ENCODE measurements at places on chromosomes 2 and 18.

GRCh38 chr2:62485761-62486438 lies 20.1 kb downstream of the TMEM17 start:
- no peak for DNase-seq

GRCh38 chr2:32384529-32384928 lies 27.7 kb downstream of the BIRC6 start:
- DNase-seq: no peak

- DNase-seq: no peak
These were observed 286.7 kb upstream of the CYRIA start for GRCh38 chr2:16952368-16952767.

GRCh38 chr2:205852457-205852856 lies 170.2 kb downstream of the NRP2 start:
- no peak for DNase-seq

GRCh38 chr2:181995289-181995688 lies 9.6 kb downstream of the PPP1R1C start:
- DNase-seq: no peak

GRCh38 chr2:125526093-125526492 lies 1129.9 kb upstream of the GYPC start:
- no peak for DNase-seq

DNA sequence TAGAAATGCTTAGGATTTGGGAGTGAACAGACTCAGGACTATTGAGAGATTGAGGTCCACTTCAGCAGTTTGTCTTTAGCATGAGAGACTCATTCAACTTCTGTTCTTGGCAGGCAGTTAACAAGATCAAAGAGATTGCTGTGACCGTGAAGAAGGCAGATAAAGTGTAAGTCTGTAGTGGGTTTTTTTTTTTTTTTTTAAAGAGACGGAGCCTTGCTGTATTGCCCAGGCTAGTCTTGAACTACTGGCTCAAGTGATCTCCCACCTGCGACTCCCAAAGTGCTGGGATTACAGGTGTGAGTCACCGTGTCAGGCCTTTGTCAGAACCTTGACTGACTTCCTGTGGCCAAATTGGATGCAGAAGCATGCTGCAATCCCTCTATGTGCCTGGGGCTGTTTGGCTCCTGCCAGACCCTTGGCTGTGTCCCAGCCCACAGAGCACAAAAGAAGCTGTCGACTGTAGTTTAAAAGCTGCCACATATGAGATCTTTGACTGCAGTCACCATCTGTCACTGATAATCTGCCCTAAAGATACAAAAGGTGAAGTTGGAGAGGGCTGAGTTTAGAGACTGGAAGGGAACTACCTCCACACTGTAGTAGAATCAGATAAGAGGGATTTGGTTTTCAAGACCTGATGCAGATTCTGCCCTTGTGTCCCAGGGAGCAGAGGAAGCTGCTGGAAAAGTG lies 9.9 kb downstream of the CCT7 start:
- no peak for DNase-seq

GRCh38 chr2:167187978-167188967 lies 300.0 kb downstream of the XIRP2 start:
- no peak for DNase-seq

DNA sequence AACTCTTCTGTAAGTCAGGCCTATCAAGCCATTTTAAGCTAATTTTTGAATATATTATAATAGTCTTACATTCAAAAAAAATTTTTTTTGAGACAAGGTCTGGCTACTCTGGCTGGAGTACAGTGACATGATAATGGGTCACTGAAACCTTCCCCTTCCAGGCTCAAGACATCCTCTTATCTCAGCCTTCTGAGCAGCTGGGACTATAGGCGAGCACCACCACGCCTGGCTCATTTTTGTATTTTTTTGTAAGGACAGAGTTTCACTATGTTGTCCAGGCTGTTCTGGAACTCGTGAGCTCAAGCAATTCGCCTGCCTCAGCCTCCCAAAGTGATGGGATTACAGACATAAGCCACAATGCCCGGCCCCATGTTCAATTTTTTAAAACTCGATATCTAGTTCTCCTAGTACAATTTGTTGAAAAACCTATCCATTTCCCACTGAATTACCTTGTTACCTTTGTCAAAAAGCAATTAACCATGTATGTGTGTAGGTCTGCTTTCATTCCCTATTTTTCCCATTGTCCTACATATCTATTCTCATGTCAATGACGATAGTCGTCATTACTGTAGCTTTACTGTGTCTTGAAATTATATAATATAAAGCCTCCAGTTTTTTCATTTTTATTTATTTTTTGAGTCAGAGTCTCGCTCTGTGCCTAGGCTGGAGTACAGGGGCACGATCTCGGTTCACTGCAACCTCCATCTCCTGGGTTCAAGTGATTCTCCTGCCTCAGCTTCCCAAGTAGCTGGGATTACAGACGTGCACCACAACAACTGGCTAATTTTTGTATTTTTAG lies 44.8 kb downstream of the YES1 start:
- no peak for DNase-seq

DNA sequence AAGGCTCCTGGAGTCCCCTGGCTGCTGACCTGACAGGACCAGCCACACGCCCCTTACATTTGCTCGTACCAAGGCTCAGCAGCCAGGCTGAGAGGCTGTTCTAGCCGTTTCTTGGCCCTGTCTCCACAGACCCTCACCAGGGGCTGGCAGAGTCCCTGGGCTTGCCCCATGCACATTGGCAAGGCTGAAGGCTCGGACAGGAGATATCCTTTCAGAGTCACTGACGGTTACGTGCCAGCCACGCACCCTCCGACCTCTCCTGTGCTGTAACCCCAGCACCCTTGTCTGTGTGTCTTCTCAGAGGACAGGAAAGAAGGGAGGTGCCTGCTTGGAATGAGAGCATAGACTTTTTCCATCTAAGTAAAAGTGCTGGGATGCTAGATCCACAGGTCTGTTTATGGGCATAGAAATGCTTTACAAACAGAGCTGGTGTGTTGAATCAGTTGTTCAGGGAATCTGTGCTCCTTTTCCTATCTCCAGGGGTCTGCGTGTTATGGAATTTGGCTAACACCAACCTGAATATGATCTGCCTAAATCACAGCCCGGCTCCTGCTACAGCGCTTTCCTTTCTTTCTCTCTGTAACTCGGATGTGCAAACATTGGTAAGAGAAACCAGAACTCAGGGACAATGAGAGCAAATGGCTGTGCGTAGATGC lies 41.0 kb downstream of the COPS8 start:
- DNase-seq: no peak

- no peak for DNase-seq
These were observed 54.9 kb upstream of the OTOS start for GRCh38 chr2:240195316-240195861.

GRCh38 chr2:109148991-109149645 lies 20.1 kb downstream of the SH3RF3 start:
- no peak for DNase-seq

GRCh38 chr2:16507655-16508489 lies 157.8 kb downstream of the CYRIA start:
- no peak for DNase-seq

DNA sequence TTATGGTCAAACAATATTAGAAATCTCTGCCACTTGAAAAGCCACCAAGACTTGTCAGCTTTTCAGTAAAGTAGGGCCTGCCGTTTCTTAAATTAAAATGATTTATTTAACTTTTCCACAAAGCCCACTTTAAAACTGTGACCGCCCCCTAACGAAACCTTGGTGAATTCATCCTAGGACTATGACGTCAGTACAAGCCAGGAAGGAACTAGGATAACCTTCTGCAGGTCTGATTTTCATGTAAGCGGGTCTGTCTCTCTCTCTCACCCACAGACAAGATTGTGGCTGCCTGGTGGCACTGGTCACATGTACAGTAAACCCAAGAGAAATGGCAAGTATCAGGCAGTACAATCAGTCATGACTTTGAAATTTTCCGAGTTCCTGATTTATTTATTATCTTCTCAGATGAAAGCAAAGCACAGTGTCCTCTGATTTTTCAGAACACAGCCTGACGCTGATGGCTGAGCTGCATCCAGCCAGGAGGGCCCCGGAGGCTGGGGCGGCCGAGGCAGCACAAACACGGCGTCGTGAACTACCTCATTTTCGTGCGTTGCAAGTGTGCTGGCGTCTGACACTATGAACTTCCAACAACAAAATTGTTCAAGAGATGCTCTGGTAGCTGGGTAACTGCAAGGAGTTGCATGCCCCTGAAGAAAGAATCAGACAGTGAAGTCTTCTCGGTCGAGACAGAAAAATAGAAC lies 18.9 kb downstream of the SALL3 start:
- no peak for DNase-seq

DNA sequence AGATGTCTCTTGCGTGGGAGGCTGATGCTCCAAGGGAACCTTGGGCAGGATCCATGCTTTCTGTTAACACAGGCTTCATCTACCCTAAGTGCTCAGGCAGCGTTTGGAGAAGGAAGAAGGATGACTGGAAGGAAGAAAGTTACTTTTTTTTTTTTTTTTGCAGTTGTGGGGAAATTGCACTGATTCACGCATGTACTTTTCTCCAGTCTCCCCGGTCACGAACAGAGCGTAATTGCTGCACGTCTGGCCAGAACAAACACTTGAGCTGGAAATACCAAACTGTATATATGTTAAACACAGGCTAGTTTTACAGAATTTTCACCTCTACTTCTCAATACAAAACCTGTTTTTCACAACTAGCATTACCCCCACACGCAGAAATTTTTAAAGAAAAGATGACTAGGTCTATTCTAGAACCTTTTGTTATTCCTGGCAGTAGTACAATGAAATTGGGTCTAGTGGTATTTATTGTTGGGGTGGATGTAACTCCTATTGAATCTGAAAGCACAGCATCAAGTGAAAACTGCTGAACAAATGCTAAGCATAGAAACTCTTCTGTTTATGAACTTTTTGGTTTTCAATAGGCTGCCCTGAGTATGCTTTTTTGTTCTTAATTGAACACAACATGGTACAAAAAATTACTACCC lies 9.3 kb upstream of the SCYGR5 start:
- DNase-seq: no peak

GRCh38 chr2:145769011-145769716 lies 1249.2 kb upstream of the ZEB2 start:
- no peak for DNase-seq

DNA sequence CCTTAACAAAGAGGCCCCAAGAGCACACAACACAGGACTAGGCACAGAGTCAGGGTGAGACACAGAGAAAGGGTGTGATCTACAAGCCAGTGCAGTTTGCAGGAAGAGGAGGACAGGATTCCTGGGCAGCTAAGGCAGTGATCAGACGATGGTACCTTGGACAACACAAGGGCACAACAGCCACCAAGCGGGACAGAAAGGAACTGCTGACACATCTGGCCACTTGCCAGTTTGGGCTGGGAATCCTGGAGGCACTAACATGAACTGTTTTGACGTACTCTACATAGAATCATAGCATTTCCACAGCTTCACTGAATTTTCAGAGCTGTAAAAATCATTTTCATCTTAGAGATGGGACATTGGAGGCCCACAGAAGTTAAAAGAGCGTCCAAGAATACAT lies 221.5 kb upstream of the SLC35G4 start:
- DNase-seq: no peak

- DNase-seq: no peak
These were observed 300.6 kb upstream of the TFPI start for GRCh38 chr2:187854801-187855200.

- DNase-seq: peak; percentile 8
These were observed 678 bp downstream of the PIAS2 start for GRCh38 chr18:46916551-46917107.

DNA sequence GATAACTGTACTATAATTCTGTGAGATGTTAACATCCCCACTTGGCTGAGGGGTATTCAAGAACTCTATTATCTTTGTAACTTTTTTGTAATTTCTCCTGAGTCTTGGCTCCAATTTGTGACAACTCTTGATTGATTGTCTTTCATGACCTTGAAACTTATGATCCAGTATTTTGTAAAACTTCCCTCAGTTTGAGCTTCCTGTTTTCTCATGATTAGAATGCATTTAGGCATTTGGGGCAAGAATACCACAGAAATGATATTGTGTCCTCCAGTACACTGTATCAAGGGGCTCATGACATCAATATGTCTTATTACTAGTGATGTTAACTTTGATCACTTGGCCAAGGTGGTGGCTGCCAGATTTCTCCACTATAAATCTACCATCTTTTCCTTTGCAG lies 37.4 kb downstream of the PNO1 start:
- DNase-seq: no peak

GRCh38 chr2:21866316-21866715 lies 742.5 kb downstream of the TDRD15 start:
- no peak for DNase-seq

GRCh38 chr2:65279756-65280155 lies 52.1 kb downstream of the ACTR2 start:
- DNase-seq: no peak

DNA sequence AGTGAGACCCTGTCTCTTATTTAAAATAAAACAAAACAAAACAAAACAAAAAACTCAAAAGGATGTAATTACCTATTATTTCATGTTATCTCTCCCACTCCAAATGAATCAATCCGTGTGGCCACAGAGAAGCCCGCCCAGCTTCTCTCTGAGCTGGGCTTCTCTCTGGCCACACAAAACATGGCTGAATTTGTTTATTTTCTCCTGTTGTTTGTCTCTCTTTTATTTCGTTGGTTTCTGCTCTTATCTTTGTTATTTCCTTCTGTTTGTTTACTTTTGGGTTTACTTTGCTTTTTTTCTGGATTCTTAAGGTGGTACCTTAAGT lies 1.5 kb upstream of the TRABD2A start:
- DNase-seq: no peak

DNA sequence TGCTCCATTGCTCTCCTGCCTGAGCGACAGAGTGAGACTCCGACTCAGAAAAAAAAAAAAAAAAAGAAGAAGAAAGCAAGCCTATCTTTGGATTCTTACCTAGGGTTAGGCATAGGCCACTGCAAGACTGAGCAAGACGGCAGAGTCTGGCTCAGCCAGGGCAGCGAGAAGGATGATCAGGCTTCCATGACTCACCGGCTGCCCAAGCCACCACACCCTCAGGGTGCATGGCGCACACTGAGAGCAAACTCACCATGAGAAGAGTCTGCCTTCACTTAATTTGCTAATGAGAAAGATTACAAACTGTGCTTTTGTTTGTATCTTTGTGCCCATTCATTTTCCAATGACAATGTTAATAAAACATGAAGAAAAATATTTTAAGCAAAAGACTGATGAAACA lies 8.2 kb downstream of the FAM110C start:
- no peak for DNase-seq

DNA sequence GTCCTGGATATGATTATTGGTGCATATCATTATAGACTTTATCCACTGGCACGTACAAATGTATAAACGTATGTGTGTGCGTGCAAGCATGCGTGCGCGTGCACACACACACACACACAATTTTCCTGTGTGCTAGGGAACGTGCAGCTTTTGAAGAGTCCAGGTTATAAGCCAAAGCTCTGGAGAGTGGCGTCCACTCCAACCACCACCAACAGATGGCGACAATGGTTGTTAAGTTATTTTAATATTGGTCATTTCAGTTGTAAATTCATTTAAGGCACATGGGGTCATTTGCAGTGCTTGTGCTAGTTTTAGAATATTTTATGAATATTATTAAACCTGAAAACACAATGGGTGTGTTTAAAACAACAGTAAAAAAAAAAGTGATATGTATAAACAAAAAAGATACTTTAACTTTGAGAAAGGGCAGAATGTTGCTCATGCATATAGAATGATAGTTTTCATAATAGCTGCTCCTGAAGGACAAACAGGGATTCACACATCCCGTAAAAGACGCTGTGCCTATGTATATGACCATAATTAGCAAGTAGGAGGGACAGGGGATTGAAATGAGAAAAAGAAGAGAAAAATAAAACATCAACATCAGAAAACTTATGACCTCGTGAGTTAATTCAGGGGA lies 124.2 kb upstream of the ITGB6 start:
- DNase-seq: peak; percentile 10
